ENCODE measurements at places on chromosomes 2 and 18. TPM values are rescaled to one million over a fixed set of nuclear protein-coding genes. Genes with fewer than 3 reads are reported as not detected.

- DNase-seq: no peak
These were observed 978 bp upstream of the TUBA4A start for GRCh38 chr2:219254590-219255201.

- no peak for DNase-seq
These were observed 65.1 kb upstream of the RPRM start for GRCh38 chr2:153543635-153544071.

DNA sequence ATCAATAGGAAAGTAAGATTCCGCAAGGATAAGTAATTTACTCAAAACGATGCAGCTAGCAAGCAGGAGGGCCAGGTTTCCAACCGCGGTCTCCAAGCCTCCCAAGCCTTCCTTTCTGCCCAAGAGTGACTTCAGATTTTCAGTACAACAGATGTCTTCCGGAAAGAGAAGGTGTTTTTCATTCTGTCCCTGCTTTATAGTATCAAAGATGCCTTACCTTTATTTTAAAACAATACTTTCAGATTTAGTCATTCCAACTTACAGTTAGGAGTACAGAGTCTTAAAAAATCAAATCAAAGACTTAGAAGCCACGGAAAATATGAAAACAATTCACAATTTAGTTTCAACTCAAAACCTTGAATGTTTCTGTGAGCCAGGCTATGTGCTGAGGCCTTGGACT lies 43.6 kb downstream of the CYB5A start:
- DNase-seq: no peak

DNA sequence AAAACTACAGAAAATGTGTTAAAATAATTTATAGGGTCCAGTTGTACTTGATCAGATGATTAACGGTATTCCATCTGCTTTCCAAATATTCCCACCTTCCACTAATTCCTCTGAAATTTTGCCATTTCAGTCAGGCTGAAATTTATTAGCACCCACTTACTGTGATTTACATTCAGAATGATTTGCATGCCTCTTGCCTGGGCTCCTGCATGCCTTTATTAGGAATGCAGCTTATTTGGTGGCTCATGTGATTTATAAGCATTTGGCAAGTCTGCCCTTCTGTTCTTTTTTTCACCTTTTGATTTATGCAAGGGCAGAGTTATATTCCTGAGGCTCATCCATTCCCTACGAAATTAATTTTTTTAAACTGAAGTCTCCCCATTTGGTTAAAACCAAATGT lies 1594.5 kb upstream of the PIK3C3 start:
- no peak for DNase-seq

- DNase-seq: no peak
These were observed 88.1 kb downstream of the TTC27 start for GRCh38 chr2:32715981-32716380.

DNA sequence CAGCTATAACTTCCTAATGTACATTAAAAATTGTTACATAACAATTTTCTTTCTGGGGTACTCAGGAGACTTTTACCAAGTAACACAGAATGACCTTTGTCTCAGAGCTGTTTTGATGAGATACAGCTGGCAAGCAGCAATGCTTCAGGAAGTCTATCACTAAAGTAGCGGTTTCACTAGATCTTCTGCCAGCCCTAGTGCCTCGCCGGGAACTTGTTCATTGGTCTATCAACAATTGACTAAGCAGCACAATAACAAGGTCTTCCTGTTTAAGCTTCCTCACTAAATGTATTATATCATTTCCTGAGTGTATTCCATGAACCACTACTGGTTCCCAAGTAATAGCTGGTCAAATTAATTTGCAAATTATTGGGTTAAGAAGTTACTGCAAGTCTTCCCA lies 69.2 kb downstream of the TRIP12 start:
- peak; percentile 30 for DNase-seq

- no peak for DNase-seq
These were observed 42.5 kb downstream of the CNGA3 start for GRCh38 chr2:98388601-98389250.

GRCh38 chr2:219124381-219125110 lies 36.1 kb downstream of the NHEJ1 start:
- DNase-seq: no peak

DNA sequence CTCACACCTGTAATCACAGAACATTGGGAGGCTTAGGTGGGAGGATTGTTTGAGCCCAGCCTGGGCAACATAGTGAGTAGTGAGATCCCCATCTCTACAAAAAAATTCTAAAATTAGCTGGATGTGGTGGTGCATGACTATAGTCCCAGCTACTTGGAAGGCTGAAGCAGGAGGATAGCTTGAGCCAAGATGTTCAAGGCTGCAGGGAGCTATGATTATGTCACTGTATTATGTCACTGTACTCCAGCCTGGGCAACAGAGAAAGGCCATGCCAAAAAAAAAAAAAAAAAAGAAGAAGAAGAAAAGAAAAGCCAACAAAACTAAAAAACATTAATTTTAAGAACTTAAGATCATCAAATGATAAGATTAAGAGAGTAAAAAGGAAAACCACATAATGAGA lies 17.4 kb upstream of the NCOA1 start:
- DNase-seq: no peak

- DNase-seq: peak; percentile 34
These were observed 191.0 kb downstream of the GRB14 start for GRCh38 chr2:164430166-164430783.

DNA sequence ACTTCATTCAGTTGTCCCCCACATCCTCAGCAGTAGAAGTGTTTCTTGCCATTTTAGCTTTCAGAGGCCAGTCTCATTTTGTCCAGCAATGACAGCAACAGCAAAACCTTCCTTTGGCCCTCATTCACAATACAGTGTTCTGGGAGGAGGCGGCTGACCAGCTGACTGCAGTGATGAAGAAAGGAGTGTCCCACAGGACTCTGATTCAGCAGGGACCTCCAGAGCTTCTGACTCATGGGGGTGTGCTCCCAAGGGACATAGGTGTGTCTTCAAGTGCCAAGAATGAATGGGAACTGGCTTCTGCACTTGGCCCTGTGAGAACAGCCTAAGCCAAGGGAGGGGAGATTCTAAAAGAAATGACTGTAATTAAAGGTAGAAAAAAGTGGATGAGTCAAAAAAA lies 147.0 kb upstream of the PELI1 start:
- no peak for DNase-seq

DNA sequence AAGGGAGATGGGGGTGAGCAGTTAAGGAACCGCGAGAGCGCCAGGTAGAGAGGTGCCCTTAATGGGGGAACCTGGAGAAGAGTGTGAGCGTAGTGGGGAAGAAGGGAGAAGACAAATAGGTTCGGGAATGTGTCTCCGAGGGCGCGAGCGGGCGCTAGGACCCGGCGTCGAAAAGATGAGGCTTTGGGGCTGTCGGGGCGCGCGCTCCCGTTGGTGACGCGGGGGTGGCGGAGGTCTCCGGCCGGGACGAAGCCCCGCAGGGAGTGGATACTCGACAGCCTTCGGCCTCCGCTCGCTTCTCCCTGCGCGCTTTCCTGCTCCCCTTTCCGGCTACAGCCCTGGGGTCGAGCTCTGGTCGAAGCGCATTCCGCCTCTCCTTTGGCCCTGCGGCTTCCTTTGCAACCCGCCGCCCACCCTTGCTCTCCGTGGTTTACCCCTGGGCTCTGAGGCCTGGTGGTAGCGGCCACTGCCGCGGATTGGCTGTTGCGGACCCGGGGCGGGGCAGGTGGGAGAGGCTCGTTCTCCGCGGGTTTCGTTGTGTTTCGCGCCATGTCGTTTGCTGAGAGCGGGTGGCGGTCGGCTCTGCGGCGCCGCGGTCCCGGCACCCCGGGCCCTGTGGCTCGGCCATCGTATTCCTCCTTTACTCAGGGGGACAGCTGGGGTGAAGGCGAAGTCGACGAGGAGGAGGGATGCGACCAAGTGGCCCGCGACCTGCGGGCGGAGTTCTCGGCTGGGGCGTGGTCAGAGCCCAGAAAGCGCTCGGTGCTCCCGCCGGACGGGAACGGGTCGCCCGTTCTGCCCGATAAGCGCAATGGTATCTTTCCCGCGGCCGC lies at the start of gene ARL6IP6:
ARL6IP6 (plus strand) TSS at position 545 of the 833 bp plus-strand sequence; CDS start at position 550, 5 bp downstream.
- DNase-seq: peak; percentile 93

GRCh38 chr2:85584354-85584856 lies at the start of gene VAMP5:
Gene VAMP5, plus strand, starts transcription at chr2:85584431. Its CDS starts 60 bp downstream, at chr2:85584491.
- peak; percentile 37 for DNase-seq

GRCh38 chr2:234816491-234816890 lies 135.3 kb upstream of the SH3BP4 start:
- no peak for DNase-seq

DNA sequence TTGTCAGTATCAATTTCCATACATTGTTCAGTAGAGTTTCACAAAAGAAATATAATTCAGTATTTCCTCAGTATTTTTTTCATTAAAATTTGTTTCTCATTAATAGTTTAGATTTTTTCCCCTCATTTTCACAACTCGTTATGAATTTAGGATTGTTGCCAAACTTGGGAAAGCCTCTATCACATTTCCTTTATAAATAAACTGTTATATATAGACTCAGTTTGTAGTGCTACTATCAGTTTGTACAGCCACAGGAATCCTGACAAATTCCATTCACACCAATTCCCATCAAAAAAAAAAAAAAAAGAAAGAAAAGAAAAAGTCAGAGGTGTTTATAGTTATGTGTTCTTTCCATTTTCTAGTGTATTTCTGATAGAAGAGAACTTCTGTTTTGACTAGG lies 123.3 kb upstream of the DCC start:
- no peak for DNase-seq

DNA sequence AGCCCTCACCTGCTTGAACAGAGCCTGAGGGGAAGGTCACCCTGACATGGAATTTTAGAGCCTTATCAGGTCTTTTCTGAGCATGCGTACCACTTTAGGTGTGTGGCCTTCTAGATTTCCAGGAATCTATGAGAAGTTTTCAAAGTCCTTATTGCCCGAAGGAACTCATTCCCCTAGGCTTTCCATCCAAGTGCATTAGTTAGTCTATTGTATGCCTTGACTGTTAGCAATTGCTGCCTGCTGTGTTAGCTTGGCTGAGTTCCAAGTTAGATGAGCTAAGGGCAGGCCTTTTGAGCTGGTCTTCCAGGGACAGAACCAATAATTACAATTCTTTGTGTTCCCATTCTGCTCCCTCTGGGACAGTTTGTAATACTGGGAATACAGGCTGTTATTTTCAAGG lies 30.8 kb upstream of the PUM2 start:
- no peak for DNase-seq

- DNase-seq: no peak
These were observed 413.5 kb downstream of the TXNL1 start for GRCh38 chr18:56224669-56225561.

Gene TRMT61B
- total RNA-seq: 14.9 TPM

Gene OTOF
- total RNA-seq: 0.13 TPM

Gene SIGLEC15
- 2.7 TPM for total RNA-seq

Gene RIF1
- total RNA-seq: 40.7 TPM

Gene TAF4B
- total RNA-seq: 3.3 TPM

Gene WDFY1
- 53.1 TPM for total RNA-seq

Gene ADD2
- 54.0 TPM for total RNA-seq

Gene FANCL
- total RNA-seq: 20.0 TPM

Gene SULT1C2
- total RNA-seq: 0.85 TPM

Gene FAM168B
- 72.0 TPM for total RNA-seq

Gene ARHGEF4
- 10.3 TPM for total RNA-seq

Gene ASXL2
- total RNA-seq: 33.4 TPM

Gene MZT2A
- 148 TPM for total RNA-seq

Gene DCDC2C
- total RNA-seq: not detected

All from endothelial cell (in vitro differentiated cells).